Activated CD4-positive, alpha-beta T cell treated with anti-CD3 and anti-CD28 coated beads, Interleukin-2, amount 10 ng/mL, durations not matched to agents 24 days and 14 days (primary cell): ENCODE measurements at places on chromosomes 5 and 9. TPM values are rescaled to one million over a fixed set of nuclear protein-coding genes. Genes with fewer than 3 reads are reported as not detected.

DNA sequence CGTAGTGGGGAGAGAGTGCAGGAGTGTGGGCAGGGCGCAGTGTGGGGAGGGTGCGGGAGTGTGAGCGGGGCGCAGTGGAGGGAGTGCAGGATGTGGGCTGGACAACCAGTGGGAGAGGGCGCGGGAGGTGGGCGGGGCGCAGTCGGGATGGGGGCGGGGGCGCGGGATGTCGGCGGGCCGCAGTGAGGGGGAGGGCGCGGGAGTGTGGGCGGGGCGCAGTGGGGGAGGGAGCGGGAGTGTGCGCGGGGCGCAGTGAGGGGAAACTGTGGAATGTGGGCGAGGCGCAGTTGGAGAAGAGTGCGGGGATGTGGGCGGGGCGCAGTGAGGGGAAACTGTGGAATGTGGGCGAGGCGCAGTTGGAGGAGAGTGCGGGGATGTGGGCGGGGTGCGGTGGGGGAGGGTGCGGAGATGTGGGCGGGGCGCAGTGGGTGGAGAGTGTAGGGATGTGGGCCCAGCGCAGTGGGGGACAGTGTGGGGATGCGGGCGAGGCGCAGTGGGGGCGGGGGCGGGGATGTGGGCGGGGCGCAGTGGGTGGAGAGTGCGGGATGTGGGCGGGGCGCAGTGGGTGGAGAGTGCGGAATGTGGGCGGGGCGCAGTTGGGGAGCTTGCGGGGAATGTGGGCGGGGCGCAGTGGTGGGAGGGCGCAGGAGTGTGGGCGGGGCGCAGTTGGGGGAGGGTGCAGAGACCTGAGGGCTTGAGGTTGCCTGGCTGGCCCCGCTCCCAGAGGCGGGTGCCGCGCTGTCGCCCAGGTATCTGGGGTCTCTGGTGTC, at the start of gene NXNL2:
NXNL2 (plus strand) TSS at position 723 of the 770 bp plus-strand sequence. CDS start 257 bp downstream, outside the sequence.
- H3K27ac ChIP-seq: no peak within 1 kb of the TSS
- peak; percentile 80 for DNase-seq
- H3K4me3 ChIP-seq: peak within 1 kb of the TSS; percentile 66
- H3K4me1 ChIP-seq: peaks cover 20% of the 10 kb centered on the region
- peaks cover 4% of the 10 kb centered on the region for H3K36me3 ChIP-seq
- peaks cover 58% of the 10 kb centered on the region for H3K27me3 ChIP-seq

DNAJC21 gene
- 69.0 and 69.6 TPM in 2 replicates for total RNA-seq

- H3K4me1 ChIP-seq: no peaks in the 10 kb centered on the region
- H3K27me3 ChIP-seq: peaks cover 2% of the 10 kb centered on the region
Observed at GRCh38 chr9:38761999-38762398, 42.1 kb upstream of the FAM240B start.

- peaks cover 16% of the 10 kb centered on the region for H3K4me1 ChIP-seq
- DNase-seq: peak; percentile 54
- no peak overlapping the region for H3K4me3 ChIP-seq
Observed at GRCh38 chr9:92715488-92716231, 45.7 kb upstream of the IPPK start.

- no peaks in the 10 kb centered on the region for H3K4me1 ChIP-seq
- no peak for DNase-seq
- no peak overlapping the region for H3K27ac ChIP-seq
- H3K4me3 ChIP-seq: no peak overlapping the region
- peaks cover 3% of the 10 kb centered on the region for H3K27me3 ChIP-seq
Observed at GRCh38 chr5:37896159-37896558, 56.3 kb upstream of the GDNF start.

GRCh38 chr5:174046558-174046957, 1.1 kb downstream of the NSG2 start:
- no peak overlapping the region for H3K27ac ChIP-seq
- no peaks in the 10 kb centered on the region for H3K27me3 ChIP-seq
- H3K4me1 ChIP-seq: no peaks in the 10 kb centered on the region
- H3K36me3 ChIP-seq: no peaks in the 10 kb centered on the region
- no peak for DNase-seq
- no peak overlapping the region for H3K4me3 ChIP-seq

EDIL3 gene
- total RNA-seq: not detected in 2 replicates

CAVIN4 gene
- 0.19 and 0.21 TPM in 2 replicates for total RNA-seq

- no peak overlapping the region for H3K27ac ChIP-seq
- H3K4me1 ChIP-seq: no peaks in the 10 kb centered on the region
- no peak overlapping the region for H3K4me3 ChIP-seq
- no peaks in the 10 kb centered on the region for H3K27me3 ChIP-seq
- H3K36me3 ChIP-seq: no peaks in the 10 kb centered on the region
Observed at GRCh38 chr9:22840641-22841040, 394.0 kb downstream of the DMRTA1 start.

- peaks cover 52% of the 10 kb centered on the region for H3K4me1 ChIP-seq
- DNase-seq: no peak
- no peaks in the 10 kb centered on the region for H3K27me3 ChIP-seq
- H3K36me3 ChIP-seq: peaks cover 23% of the 10 kb centered on the region
- no peak overlapping the region for H3K27ac ChIP-seq
Observed at GRCh38 chr9:75092766-75093165, 4.5 kb downstream of the OSTF1 start.

PCDHAC2 gene
- not detected in 2 replicates for total RNA-seq

GRCh38 chr9:16133032-16133431, 580.2 kb downstream of the CCDC171 start:
- H3K27me3 ChIP-seq: no peaks in the 10 kb centered on the region
- no peak for DNase-seq
- H3K4me3 ChIP-seq: no peak overlapping the region

DNA sequence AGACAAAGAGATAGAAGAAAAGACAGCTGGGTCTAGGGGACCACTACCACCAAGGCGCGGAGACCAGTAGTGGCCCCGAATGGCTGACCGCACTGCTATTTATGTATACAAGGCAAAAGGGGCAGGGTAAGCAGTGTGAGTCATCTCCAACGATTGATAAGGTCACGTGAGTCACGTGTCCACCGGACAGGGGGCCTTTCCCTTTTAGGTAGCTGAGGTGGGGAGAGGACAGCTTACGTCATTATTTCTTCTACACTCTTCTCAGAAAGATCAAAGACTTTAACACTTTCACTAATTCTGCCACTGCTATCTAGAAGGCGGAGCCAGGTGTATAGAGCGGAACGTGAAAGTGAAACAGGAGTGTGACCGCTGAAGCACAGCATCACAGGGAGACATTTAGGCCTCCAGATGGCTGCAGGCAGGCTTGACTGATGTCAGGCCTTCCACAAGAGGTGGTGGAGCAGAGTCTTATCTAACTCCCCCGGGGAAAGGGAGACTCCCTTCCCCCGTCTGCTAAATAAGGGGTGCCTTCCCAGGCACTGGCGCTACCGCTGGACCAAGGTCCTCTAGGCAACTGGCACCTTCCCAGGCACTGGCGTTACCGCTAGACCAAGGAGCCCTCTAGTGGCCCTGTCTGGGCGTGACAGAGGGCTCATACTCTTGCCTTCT, 6.1 kb upstream of the PRR16 start:
- H3K4me3 ChIP-seq: peak overlapping the region; percentile 62
- DNase-seq: peak; percentile 86
- H3K27ac ChIP-seq: no peak overlapping the region
- H3K36me3 ChIP-seq: no peaks in the 10 kb centered on the region
- H3K27me3 ChIP-seq: peaks cover 20% of the 10 kb centered on the region
- peaks cover 3% of the 10 kb centered on the region for H3K4me1 ChIP-seq

GRCh38 chr9:22036866-22037626, 27.9 kb upstream of the CDKN2B start:
- H3K4me1 ChIP-seq: peaks cover 26% of the 10 kb centered on the region
- no peaks in the 10 kb centered on the region for H3K36me3 ChIP-seq
- H3K27ac ChIP-seq: no peak overlapping the region
- H3K4me3 ChIP-seq: no peak overlapping the region

C1QTNF2 gene
- not detected in 2 replicates for total RNA-seq

DNA sequence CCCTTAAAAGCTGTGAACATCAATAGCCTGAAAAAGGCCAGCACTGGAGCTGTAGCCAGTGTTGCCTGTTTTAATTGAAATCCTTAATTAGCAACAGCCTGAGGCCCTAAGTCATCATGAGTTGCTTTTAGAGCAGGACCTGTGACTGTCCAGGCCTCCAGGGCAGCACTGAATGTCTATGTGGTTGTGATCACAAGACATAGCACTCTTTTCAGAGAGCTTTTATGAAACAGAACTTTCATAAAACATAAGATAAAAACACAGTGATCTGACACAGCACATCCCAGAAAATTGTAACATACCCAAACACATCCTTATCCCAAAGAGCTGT, 85.5 kb upstream of the MYO10 start:
- H3K4me3 ChIP-seq: no peak overlapping the region
- no peak overlapping the region for H3K27ac ChIP-seq

IFNB1 gene
- total RNA-seq: not detected in 2 replicates

DNA sequence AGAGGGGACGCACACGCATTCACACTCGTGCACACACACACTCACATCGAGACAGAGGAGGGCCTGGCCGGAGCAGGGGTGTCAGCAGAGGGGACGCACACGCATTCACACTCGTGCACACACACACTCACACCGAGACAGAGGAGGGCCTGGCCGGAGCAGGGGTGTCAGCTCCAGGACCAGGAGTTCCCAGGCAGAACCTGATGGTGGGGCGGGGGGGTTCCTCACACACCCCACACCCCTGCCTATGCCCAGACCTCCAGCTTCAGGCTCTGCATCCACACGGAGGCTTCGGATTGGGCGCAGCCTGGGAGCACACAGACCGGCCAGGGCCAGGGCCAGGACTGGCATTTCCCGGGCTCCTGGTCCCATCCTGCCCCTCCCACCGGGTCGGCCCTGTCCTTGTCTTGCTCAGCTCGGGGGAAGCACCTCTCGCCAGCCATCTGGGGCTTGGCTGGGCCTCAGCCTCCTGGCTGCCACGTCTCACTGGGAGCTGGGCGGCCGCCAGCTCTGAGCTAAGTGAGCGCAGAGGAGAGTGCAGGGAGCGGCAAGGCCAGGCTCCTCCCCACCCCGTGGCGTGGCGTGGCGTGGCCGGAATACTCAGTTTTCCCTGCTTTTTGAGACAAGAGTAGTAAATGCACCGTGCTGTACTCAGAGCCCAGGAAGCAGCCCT, 31.3 kb downstream of the ADAMTS2 start:
- H3K4me3 ChIP-seq: no peak overlapping the region
- no peak for DNase-seq
- H3K27me3 ChIP-seq: no peaks in the 10 kb centered on the region
- no peaks in the 10 kb centered on the region for H3K36me3 ChIP-seq
- no peak overlapping the region for H3K27ac ChIP-seq
- no peaks in the 10 kb centered on the region for H3K4me1 ChIP-seq

VCAN gene
- 0.14 TPM in 1 of 2 replicates, not detected in the other for total RNA-seq

TMEM252 gene
- not detected in 2 replicates for total RNA-seq

- DNase-seq: peak; percentile 84
- H3K4me3 ChIP-seq: peak overlapping the region; percentile 82
- peaks cover 45% of the 10 kb centered on the region for H3K4me1 ChIP-seq
- no peaks in the 10 kb centered on the region for H3K27me3 ChIP-seq
- H3K27ac ChIP-seq: peak overlapping the region; percentile 93
Observed at GRCh38 chr9:131500939-131501541, 1.7 kb upstream of the POMT1 start.

- DNase-seq: no peak
- peaks cover 5% of the 10 kb centered on the region for H3K4me1 ChIP-seq
- peak overlapping the region; percentile 27 for H3K4me3 ChIP-seq
- peaks cover 47% of the 10 kb centered on the region for H3K27me3 ChIP-seq
- H3K36me3 ChIP-seq: no peaks in the 10 kb centered on the region
Observed at GRCh38 chr5:129460672-129460935, 506 bp downstream of the ADAMTS19 start.

- no peaks in the 10 kb centered on the region for H3K4me1 ChIP-seq
- DNase-seq: no peak
- H3K36me3 ChIP-seq: no peaks in the 10 kb centered on the region
- no peak overlapping the region for H3K4me3 ChIP-seq
Observed at GRCh38 chr5:135876146-135876545, 19.5 kb downstream of the IL9 start.

LHX6 gene
- not detected in 2 replicates for total RNA-seq

HAVCR2 gene
- total RNA-seq: 70.0 and 73.1 TPM in 2 replicates

GRCh38 chr5:172008111-172008455, 1.6 kb upstream of the FBXW11 start:
- H3K4me1 ChIP-seq: peaks cover 32% of the 10 kb centered on the region
- no peaks in the 10 kb centered on the region for H3K27me3 ChIP-seq
- peaks cover 18% of the 10 kb centered on the region for H3K36me3 ChIP-seq
- no peak for DNase-seq
- H3K27ac ChIP-seq: peak overlapping the region; percentile 99
- H3K4me3 ChIP-seq: peak overlapping the region; percentile 99

PCDHA12 gene
- total RNA-seq: not detected in 2 replicates

DNA sequence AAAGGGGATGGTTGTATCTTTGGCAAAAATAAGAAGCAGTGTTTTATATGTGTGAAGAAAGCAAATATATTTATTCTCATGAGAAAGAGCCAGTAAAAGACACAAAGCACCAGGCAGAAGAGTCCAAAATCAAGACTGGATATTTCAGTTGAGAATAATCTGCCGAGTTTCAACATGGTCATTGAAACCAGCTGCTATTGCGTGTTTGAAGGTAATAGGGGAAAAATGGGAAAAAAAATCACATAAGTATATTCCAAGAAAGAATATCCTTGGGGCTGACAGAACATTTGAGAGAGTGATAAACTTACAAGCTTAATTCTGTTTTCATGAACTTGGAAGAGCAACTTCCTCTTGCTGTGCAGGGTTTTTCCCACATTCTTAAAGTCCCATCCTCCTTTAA, 79.9 kb downstream of the ISOC1 start:
- no peaks in the 10 kb centered on the region for H3K4me1 ChIP-seq
- H3K4me3 ChIP-seq: no peak overlapping the region
- H3K27me3 ChIP-seq: no peaks in the 10 kb centered on the region
- H3K36me3 ChIP-seq: no peaks in the 10 kb centered on the region
- no peak for DNase-seq
- H3K27ac ChIP-seq: no peak overlapping the region

PRR7 gene
- 13.6 TPM in 2 replicates for total RNA-seq

PCDHGA3 gene
- total RNA-seq: 0.14 and 0.19 TPM in 2 replicates
